Left forelimb (tissue), 1 donor: ENCODE measurements at places on chromosomes 1 and 21.
A peak's percentile ranks its signal among the peaks of the same experiment; 100 is the strongest.

- no peak for DNase-seq
These were observed 13.5 kb downstream of the CITED4 start for GRCh38 chr1:40848530-40849189.

- peak; percentile 44 for DNase-seq
These were observed 68.5 kb downstream of the STUM start for GRCh38 chr1:226617109-226617508.

GRCh38 chr1:114331936-114332335 lies 178.3 kb upstream of the SYT6 start:
- no peak for DNase-seq

DNA sequence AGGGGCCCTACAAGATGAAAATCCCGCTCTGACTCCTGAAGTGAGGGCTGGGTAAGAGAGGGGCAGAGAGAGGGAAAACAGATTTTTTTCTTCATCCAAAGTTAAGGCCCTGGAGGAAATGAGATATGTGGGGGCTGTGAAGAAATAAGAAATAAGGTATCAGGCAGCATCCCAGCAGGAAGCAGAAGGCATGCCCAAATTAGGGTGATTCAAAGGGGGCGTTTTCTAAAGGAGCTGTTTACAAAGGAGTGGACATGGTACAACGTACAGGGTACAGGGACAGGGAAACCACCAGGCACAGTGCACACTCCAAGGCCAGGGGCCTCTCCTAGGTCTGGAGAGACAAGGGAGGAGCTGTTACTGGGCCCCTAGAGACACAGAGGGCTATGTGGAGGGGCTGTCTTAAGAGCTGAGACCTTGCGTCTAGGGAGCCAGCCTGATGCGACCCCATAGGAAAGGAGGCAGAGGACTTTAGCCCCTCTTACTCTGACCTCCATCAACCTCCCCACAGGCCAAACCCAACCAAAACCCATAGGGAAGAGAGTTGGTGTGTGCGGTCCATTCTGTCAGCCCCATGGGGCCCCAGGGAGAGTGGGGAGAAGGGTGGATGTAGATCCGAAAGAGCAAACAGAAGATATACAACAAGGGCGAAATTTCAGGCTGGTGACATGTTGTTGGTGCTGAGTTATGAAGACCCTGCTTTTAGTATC lies 38.6 kb downstream of the STYXL2 start:
- no peak for DNase-seq

- DNase-seq, result no peak
These were observed 104.9 kb upstream of the SNX7 start for GRCh38 chr1:98556521-98557158.

DNA sequence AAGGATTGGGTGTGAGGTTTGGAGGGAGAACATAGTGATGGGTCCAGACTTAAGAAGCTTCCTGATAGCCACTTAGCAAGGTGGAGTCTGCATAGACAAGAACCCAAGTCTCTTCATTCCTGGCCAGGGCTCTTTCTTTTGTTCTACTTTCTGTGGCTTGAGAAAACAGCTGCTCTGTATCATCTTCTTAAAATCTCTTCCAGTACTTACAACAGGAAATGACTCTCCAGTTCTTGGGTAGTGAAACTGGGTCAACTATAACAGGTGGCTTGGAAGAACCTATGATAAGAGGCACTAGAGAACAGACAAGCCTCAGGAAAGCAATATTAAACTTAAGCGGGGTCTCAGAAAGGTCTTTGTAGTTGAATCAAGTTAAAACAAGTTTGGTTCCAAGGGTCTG lies 148.1 kb upstream of the USP24 start:
- DNase-seq, result no peak

DNA sequence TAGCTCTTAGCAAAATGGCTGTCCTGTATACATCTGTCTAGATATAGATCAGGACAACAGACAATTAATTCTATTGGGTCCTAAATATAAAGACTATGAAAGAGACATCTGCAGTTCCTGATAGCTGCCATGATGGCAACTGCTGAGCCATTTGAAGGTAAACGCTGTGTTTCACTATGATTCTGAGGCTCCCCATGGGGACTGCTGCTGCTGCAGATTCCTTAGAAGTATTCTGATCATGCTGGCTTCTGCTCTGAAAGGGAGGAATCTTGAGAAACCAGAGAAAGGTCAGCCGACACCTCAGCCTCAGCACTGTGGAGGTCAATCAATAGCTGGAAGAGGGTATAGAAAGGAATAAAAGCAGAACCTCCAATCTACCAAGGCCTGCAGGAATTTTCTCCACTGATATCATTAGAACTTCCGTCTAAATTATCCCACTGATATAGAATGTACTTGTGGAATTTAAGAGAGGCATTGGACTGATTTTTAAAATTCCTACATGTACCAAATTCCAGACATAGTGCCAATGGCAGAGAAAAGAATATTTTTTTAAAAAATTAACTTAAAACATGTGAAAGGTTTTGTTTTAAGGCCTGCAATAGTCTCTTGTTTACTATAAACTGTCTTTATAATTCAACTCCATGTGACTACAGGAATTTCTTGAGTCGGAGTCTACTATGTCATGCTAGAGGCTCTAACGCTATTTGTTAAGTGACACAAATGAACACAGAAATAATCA lies 53.2 kb downstream of the DDAH1 start:
- no peak for DNase-seq

DNA sequence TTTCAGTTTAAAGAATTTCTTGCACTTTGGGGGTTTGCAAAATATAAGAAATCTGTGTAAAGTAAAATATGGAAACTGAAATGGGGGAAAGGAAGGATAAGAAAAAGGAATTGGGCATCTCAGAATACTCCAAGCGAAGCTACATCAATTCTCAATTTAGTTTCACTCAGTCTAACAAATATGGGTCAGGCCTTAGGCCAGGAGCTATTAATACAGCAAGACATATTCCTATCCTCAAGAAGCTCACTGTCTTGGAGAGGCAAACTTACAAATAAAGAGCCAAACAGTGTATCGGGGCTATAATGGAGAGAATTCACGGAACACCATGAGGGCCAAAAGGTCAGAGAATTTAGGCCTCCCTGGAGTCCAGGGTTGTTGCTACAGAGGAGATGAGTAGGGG lies 43.0 kb upstream of the CCDC190 start:
- no peak for DNase-seq

- no peak for DNase-seq
These were observed 119.6 kb downstream of the AK5 start for GRCh38 chr1:77401384-77401783.

GRCh38 chr1:89965193-89965768 lies 29.6 kb upstream of the ZNF326 start:
- no peak for DNase-seq

- DNase-seq, result no peak
These were observed 65.2 kb downstream of the OLFML2B start for GRCh38 chr1:161958425-161958824.

DNA sequence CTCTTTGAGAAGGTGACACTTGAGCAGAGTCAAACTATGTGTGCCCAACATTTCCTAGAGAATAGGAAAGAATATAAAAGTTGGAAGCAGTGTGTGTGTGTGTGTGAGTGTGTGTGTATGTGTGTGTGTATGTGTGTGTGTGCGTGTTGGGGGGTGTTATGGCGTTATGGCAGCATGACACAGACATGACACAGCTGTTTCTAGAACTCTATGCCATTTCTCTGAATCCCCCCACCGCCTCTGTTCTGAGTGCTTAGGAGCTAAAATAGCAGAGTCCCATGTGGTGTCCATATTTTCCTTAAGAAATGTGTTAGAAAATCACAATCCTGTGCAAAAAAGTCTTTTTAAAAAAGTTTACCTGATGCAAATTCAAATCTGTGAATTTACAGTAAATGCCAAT lies 556.1 kb downstream of the RWDD3 start:
- DNase-seq, result no peak

DNA sequence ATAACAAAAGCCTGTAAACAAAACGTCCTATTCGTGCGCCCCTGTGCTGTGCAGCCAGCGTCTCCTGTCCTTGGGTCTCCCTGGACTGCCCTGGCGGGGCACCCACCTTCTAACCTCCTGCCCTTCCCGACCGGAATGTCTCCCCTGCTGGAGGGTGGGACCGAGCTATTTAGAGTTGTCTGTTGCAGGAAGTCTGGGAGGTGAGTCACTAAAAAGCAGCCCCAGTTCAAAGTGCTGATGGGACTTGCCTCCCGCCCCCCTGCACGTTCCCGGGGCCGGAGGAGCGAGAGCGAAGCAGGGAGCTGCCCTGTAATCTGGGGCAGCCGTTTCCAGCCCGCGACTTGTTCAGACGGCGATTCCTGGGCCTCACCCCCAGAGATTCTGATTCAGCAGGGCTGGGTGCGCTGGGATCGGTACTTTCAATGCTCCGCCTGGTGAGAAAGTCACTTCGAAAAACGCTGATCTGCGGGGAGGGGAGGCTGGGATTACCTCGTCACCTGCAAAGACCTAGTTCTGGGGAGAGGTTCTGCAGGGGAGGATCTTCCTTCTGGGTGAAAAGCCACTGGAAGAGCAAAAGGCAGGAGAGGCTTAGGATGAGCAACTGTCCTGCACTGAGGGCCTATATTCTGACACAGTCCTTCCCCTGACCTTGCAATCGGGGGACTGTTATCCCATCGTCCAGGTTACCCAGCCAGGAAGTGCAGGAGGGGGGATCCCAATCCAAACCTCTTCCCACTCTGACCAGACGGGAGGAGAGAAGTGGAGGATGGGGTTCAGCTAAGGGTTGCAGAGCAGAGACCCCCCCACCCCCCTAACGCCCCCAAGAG lies 1.2 kb upstream of the DHRS3 start:
- DNase-seq, result peak; percentile 78

GRCh38 chr1:46594063-46594462 lies 10.0 kb downstream of the MKNK1 start:
- DNase-seq, result no peak

DNA sequence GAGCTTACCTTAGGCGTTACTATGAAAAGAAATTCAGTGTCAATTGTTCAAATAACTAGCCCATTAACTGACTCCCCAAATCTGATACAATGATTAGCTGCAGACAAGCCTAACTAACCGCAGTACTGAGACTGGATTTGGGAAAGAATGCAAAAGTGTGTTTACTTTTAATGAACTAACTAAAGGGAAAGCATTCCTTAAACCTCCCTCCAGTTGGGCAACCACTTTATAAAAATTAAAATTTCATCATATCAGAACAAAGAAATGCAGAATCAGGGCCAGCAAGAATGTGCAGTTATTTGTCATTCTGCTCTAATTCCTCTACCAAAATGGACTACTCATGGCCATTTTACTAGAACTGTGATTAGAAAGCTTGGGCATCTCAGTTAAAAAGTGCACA lies 11.7 kb upstream of the NR5A2 start:
- DNase-seq, result no peak

DNA sequence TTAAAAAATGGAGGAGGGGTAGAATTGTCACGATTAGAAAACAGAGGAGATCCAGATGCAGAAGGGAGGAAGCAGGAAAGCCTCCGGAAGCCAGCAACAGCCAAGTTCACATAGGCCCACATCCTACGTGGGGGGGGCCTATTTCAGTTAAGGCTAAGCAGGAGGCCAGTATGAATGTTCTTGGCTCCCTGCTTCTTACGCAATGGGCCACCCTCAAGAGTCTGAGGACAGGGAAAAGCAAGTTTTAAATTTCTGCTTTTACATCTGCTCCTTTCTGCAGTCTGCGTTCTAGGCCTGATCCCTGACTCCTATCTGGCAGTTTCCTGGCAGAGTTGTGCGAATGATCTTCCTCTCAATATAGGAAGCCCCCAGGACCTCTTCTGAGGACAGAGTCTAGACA lies 30.6 kb downstream of the RABIF start:
- no peak for DNase-seq

GRCh38 chr1:203305809-203306088 lies 430 bp downstream of the BTG2 start:
- DNase-seq, result no peak

GRCh38 chr1:25030674-25031589 lies 100.9 kb upstream of the RUNX3 start:
- no peak for DNase-seq

- DNase-seq, result no peak
These were observed 42.5 kb upstream of the POGK start for GRCh38 chr1:166796620-166797236.

GRCh38 chr1:29655145-29655544 lies 418.8 kb downstream of the PTPRU start:
- DNase-seq, result no peak

- DNase-seq, result no peak
These were observed 12.4 kb downstream of the TNFRSF8 start for GRCh38 chr1:12075195-12076114.

GRCh38 chr1:228101614-228101993 lies 1.5 kb downstream of the C1orf35 start:
- DNase-seq, result no peak

DNA sequence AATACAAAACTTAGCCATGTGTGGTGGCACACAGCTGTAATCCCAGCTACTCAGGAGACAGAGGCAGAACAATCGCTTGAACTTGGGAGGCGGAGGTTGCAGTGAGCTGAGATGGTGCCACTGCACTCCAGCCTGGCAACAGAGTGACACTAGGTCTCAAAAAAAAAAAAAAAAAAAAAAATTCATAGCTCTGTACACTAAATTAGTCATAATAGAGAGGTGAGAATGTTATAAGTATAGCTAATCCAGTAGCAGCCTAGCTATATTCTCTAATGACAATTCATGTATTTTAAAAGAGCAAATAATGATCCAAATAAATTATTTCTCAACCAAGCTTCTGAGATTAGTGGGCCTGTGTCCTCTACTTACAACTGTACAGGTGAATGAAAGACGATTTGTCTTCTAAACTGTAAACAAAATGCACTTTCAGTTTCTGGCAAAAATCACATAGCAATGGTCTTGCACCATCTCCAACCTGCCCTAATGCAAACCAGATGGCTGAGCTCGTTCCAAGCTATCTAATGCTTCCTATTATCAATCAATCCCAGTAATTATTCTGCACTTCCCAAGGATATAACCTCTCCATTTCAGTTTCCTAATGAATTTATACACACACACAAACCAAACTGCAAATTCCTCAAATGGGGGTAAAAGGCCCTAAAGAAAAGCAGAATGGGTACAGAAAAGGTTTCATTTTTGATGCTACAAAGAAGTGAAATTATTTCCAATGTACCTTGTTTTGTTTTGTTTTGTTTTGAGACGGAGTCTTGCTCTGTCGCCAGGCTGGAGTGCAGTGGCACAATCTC lies 56.5 kb downstream of the GATAD2B start:
- DNase-seq, result no peak

- DNase-seq, result no peak
These were observed 48.6 kb downstream of the ACOT7 start for GRCh38 chr1:6345009-6345408.

- DNase-seq, result no peak
These were observed 15.8 kb upstream of the SLC25A44 start for GRCh38 chr1:156177919-156178654.

- DNase-seq, result no peak
These were observed 44.8 kb upstream of the SGIP1 start for GRCh38 chr1:66489151-66489550.

- DNase-seq, result peak; percentile 8
These were observed 12.7 kb upstream of the PDPN start for GRCh38 chr1:13570924-13571323.
